Stimulated activated CD4-positive, alpha-beta T cell treated with anti-CD3 and anti-CD28 coated beads, Interleukin-2, amount 100 ng/mL, for 24 hours (primary cell): ENCODE measurements at places on chromosomes 6 and 20.

DNA sequence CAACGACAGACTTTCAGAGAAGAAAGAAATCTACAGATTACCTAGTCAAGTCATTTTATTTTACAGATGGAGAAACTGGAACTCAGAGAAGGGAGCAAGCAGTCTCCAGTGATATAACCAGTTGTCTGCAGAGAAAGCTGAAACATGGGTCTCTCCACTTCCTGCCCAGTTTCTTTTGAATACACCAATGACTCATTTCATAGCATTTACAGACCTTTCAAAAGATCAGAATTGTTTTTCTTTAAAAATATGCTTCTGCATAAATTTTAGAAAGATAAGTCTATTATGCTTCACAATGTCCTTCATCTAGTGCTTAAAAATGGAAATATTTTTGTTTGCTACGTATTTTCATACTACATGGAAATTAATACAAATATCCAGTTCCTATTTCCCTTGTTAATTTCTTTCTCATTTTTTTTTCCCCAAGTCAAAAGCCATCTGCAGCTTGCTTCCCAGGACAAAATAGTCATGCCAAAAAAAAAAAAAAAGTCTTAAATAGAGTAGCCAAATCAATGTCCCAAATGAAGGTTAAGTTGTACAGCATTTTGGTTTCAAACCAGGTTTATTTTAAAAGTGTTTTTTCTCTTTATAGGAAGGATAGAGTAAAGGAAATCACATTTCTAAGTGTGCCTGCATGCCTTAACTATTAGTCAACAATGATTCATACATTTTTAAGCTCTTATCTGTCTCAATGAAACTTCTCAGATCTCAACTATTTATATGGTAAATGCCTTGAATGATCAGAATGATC lies 36.9 kb downstream of the ARHGAP18 start:
- DNase-seq = no peak

DNA sequence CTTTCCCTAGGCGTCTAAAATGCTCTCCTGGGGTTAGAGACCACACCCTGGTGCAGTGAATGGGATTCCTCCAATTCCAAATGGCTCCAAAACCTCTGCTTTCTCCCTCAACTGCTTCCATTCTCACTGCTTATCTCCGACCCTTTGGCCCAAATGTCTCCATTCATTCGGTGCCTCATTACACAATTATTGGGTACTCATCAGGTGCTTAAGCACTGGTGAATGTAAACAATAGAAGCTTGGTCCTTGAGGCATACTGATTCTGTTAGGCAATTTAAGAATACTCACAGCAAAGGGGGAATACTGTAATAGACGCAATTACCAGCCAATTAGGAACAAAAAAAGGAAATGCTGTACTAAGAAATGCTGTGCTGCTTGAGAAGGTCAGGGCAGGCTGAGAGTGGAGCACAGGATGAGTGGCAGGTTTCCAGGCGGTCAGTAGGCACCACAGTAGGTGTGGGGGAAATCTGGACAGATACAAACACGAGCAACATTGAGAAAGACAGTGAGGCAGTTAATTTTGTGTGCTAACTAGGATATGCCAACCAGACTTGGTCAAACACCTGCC lies 23.0 kb downstream of the GMDS start:
- no peak for DNase-seq

DNA sequence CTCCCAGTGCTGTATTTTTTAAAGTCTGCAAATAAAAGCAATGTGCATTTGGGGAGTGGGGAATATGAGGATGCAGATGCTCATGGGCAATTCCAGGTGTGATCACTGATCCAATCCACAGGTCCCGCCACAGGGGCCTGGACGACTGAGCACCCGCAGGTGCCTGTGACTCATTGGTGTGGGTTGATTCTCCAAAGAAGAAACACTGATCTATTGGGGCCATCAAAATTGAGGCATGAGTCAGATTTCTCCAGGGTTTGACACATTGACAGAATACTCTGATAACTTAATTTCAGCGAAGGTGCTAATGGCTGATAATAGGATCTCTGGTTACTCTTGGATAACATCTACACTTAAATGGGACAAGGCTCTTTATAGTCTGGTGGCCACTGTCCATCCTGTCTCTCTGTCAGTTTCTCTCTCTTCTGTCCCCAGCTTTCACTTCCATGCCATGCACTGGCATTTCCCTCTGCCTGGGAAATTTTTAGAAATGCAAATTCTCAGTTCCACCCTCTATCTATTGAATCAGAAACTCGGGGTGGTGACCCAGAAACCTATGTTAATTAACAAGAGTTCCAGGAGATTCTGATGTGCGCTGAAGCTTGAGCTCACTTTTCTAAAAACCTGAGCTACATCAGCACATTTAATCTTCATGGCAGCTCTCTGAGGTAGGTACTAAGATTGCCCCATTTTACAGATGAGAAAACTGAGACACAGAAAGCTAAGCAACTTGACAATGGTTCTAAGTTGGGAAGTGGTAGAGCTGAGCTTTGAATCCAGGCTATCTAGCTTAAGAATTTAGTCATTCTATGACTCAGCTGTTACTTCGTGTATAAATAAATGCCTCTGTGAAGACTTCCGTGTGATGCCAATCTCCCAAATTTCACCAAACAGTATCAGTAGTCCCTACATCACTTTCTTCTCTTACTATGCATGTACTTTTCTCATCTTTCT lies 10.2 kb upstream of the RCAN2 start:
- DNase-seq = no peak

DNA sequence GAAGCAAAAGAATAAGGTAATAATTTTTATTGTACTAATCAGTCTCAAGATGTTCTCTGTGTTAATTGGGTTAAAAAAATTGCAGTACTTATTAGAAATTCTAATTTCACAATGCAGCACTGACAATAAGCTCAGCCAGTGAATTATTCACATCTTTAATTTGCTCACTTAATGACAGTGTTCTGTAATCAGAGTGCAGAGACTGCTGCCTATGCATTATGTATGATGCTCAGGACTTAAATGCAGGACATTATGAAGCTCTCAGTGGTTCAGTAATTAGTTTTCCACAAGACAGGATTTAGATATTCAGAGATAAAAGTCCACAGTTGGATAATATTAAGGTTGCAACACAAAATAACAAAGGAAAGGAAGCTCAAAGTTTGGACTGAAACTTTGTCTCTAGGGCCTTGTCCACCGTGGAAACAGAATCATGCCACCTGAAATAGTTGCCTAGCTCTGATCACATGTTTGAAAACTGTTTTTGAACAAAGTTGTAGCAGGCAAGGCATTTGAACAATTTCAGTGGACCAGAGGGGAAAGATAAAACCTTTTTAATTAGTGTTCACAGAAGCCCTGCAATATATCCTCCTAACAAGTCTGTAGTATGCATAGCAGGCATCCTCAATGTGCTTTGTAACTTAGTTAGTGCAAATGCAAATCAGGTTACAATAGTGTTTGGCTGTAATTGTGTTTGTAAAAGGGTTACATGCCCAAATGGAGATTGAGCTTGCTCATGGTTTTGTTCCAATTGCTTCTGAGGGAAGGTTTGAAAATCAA lies 23.7 kb upstream of the MMS22L start:
- DNase-seq = no peak

DNA sequence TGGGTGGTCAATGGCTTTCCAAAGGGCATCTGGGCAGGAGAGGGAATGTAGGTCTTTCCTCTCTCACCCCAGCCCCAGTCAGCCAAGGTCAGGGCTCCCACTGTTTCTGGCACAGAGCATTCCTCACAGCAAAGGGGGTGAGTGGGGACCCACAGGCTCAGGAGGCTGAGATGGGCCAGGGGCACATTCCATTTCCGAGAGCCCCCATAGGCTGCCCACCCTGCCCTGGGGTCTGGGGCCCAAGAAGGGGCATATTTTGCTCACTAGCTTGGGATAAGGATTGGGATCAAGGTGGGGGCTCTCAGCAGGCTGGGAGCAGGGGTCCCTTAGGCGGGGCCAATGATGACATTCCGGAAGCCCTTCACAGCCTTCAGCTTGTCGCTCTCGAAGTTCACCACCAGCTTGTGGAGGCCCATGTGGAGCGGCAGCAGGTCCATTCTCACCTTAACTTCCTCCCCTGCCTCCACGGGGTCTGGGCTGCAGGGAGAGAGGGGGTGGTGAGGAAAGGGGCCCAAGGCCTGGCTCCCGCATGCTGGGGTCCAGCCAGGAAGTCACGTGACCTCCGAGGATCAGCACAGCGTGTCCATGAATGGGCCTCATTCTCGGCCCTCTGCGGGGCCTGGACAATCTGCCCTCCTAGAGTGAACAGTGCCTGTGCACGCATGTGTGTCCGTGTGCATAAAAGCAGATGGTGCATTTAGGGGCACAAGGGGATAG lies 35.0 kb downstream of the TGM2 start:
- DNase-seq = no peak

DNA sequence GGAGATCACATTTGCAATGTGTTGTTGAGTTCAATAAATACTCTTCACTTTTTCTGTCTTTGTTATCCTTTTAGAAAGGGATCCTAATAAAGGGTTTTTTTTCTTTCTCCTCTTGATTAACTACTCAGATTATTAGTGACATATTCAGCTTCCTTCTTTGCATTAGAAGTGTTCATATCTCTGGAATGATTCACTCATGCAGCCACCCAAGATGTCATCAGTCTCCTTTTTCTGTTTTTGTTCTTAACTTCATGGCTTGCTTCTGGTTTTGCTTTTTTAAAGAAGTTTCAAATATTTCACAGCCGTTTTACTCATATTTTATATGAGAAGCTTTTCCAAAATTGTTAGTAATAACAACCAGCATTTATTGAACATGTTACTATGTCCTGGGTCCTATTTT lies 187.6 kb downstream of the TMEM242 start:
- no peak for DNase-seq
